ENCODE measurements at places on chromosomes 11 and 22.

- DNase-seq, result no peak
Observed at GRCh38 chr11:99683933-99684332, 663.2 kb downstream of the CNTN5 start.

DNA sequence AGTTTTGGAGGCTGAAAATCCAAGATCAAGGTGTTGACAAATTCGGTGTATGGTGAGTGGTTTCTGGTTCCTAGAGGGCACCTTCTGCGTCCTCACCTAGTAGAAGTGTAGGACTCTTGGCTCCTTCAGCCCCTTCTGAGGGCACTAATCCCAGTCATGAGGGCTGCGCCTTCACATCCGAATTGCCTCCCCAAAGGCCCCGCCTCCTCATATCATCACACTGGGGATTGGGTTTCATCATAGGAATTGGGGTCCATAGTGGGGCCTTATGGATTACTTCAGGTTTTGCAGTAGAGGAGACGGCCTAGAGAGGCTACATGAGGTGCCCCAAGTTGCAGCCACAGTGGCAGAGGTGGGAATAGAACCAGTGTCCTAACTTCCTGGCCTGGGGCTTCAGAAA lies 87.1 kb downstream of the CEP164 start:
- no peak for DNase-seq

DNA sequence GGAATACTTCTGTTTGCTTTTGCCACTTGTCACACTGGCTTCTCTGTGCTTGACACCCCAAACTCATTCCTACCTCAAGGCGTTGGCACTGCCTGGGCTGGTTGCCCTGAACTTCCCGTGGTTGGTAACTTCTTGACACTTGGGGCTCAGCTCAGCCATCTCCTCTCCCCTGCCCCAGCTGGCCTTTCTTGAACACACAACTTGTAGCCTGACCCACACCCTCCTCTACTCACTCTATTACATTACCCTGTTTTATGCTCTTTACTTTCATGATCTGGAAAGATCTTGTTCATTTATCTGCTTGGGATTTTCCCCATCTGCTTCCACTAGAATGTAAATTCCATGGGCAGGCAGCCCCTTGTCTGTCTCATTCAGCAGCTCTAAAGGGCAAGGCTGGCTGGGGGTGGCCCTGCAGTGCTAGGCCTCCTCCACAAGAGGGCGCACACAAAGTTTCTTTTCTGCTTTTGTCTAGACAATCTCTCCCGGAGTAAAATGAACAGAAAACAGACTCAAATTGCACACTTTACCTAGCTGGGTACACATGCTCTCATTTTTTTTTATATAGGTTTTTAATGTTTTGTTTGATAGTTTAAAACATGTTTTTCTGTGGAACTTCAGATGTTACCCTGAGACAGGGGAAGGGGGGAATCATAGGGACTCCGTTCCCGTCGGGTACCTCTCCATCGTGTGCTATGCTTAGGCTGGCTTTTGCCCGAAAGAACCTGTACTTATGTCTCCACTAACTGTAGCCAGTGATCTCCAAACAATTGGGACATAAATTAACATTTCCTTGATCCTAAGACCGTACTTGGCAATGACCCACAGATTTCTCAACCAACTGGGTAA lies 16.4 kb upstream of the MRGPRX2 start:
- DNase-seq, result peak; percentile 32

- DNase-seq, result no peak
Observed at GRCh38 chr22:32325811-32326237, 31.8 kb upstream of the RFPL3 start.

GRCh38 chr22:44658311-44658953 lies 43.6 kb upstream of the PRR5 start:
- DNase-seq, result no peak

DNA sequence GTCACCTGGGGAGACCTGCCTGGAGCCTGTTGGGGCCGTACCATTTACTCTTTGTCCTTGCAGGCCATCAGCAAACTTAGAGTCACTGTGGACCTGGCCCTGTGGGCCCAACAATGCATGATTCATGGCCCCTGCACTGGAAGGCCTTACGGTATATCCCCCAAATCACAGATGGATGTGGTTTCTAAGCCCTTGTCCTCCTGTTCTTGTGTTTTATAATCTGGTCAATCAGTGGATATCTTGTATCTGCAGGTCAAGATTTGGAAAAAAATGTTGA lies 6.2 kb downstream of the TSKU start:
- no peak for DNase-seq

GRCh38 chr22:48302657-48303368 lies 1524.9 kb downstream of the BRD1 start:
- no peak for DNase-seq

Measured in HepG2 (cell line).